ENCODE measurements at places on chromosomes 7 and 10.

DNA sequence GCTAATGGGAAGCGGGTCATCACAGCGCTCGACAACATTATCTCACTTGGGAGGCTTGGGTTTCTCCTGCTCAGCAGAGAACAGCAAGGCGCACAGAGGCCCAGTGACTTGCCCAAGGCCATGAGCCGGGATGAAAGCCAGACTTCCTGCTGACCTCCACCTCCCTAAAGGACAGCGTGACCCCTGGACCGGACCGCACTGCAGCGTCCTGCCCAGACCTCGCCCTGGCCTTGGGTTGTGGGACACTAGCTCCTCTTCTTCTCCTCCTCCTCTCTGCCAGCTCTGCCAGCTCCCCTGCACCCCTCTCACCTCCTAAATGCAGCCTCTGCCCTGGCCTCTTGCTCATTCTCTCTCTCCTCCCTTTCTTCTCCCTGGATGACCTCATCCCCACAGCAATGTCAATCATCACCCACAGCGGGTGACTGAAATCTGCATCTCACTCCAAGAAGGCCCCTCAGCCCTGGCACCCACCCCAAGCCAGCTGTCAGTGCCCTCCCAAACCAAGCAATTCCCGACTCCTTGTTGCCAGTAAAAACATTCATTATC lies 19.4 kb downstream of the SPOCK2 start:
- DNase-seq = no peak

GRCh38 chr10:6280291-6280690 lies 77.6 kb downstream of the PFKFB3 start:
- DNase-seq = no peak

DNA sequence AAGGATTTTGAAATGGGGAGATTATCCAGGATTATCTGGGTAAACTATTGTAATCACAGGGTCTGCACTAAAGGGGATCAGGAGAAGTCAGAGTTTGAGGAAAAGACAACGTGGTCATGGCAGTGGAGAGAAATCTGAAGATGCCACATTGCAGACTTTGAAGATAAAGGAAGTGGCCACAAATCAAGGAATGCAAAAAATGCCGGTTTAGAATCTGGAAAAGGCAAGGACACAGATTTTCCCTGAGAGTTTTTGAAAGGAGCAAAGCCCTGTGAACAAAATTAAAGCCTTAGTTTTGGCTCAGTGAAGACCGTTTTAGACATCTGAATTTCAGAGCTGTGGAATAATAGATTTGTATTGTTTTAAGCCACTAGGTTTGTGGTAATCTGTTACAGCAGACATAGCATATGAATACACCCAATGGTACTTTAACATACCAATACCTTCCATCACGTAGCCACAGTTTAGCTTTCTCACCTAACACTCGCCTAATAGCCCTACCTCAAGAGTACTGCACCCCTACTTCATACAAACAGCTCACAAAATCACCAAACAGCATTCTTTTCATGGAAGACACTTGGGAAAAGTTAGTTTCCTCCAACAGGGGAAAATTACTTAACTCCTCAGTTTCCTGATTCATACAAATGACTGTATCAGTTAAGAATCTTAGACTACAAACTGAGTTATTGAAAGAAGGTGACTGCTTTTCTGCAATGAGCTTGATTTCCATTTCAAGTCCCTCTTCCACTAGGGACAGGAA lies 446.5 kb downstream of the INHBA start:
- DNase-seq = no peak

- no peak for DNase-seq
These were observed at the start of gene NODAL for GRCh38 chr10:70441161-70441894. TSS of gene NODAL (minus strand) at chr10:70441681. CDS start at chr10:70441667, 14 bp downstream.

DNA sequence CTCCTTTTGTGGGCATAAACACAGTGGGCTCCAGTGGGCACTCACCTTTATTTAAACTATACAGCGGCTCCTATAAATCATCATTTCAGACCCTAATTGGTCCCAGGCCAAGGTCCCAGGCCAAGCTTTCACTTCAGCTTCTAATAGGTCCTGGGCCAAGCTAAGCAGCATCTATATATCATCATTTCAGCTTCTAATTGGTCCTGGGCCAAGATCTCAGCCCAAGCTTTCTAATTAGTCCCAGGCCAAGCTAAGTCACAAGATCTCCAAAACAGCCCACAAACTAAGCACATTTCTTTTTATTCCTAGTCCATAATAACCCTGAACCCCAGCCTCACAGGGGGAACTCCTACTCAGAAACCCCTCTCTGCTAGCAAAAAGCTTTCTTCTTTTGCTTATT lies 47.1 kb downstream of the ZNF680 start:
- DNase-seq = no peak

- DNase-seq = no peak
These were observed 92.7 kb downstream of the EEPD1 start for GRCh38 chr7:36245684-36246299.

- no peak for DNase-seq
These were observed 56.0 kb upstream of the CHST15 start for GRCh38 chr10:124149189-124150042.

DNA sequence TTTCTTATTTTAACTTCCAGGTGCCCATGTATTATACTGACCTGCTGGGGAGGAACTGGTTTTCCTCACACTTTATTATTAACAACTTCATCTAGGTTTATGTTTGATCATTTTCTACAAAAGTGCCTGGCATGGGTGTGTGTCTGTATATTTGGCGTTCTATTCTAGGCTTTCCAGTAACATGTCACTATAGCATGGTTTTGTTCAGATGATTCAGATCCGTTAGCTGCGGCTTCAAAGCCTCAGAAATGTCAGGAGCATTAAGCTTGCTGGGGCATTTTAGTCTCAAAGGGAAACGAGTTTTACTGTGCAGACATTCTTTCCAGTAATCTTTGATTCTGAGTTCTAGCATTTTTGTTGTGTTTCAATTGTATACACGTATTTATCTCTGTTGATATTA lies 2.3 kb downstream of the INPP5A start:
- no peak for DNase-seq

DNA sequence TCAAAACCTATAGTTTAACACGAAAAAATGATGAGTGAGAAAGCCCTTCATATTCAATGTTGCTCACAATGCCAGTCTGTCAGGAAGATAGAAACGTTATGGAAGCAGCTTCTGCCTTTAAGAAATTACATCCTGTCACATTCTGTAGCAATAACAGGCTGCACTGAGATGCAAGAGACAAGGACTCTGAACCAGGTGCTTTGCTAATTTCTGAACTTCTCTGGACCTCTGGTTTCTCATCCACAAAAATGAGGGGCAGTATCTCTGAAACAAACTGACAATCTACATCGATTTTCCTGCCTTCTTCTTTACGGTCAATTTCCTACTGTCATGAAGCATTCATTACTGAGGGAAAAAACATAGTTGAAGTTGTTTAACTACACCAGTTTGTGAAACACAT lies 234.0 kb downstream of the SNX13 start:
- no peak for DNase-seq

DNA sequence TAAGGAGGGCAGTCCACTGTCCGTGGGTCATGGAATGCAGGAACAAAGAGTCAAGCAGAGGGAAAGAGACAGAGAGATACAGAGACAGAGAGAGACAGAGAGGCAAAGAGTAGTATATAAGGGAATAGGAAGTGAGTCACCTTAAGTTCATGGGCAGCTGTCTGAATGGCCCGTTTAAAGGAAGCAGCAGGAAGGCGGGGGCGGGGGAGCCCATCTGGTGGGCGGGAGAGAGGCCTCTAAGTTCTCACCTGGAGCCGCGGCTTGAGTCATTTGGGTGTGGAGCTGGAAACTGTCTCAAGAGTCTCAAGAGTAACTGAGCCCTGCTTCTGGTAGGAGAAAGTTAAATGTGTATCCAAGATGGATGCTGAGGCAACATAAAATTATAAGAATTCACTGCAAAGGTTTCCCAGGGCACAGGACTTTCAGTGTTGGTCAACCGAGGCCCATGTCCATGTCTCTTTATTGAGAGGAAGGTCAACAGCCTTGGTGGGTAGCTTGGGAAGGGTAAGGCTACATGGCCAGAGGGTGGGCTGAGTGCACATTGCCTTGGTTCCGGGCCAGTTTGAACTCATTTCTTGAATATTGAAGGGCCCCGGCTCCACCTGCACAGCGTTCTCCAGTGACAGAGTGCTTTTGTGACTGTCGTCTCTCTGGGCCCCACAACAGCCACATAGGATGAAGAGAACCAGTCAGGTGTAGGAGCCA lies 85.5 kb upstream of the CACUL1 start:
- DNase-seq = no peak

GRCh38 chr7:155344270-155344617 lies 46.6 kb downstream of the INSIG1 start:
- DNase-seq = no peak

DNA sequence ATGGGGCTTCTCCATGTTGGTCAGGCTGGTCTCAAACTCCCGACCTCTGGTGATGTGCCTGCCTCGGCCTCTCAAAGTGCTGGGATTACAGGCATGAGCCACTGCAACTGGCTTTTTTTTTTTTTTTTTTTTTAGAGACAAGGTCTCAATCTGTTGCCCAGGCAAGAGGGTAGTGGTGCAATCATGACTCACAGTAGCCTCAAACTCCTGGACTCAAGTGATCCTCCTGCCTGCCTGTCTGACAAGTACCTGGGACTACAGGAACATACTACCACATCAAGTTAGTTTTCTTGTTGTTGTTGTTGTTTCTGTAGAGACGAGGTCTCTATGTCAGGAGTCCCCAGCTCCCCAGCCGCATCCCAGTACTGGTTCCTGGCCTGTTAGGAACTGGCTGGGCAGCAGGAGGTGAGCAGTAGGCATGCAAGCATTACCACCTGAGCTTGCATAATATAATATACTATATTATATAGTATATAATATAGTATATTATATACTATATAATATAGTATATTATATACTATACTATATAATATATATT lies 55.7 kb downstream of the TPK1 start:
- no peak for DNase-seq

DNA sequence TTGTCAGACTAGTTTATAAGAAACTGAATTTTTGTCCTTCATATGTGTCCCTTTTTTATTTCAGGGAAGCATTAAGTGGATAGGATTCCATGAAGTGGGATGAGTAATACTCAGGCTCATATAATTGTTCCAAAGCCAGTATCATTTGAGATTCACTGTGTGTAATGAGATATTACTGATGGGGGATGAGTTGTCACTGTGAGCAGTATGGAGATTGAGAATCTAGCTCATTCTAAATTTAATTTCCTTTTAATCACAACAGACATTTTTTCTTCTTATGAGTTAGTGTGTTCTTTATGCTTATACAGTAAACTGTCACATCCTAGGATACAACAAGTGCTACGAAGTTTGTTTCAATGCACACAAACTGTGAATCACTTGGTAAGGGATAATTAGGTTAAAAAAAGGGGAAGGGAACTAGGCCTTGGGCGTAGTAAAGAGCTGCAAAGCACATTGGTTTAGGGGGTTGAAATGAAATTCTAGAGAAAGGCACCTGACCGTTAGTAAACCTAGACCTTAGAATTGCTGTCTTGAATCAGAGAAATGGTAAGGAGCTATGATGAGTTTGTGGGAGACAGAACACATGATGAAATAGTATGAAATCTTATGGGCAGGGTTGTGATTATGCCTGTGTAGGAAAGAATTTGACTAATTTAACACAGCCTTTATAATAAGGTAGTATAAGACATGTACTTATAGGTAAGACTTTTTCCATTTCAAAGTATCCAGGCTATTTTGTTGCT lies 153.4 kb downstream of the MLLT10 start:
- no peak for DNase-seq

DNA sequence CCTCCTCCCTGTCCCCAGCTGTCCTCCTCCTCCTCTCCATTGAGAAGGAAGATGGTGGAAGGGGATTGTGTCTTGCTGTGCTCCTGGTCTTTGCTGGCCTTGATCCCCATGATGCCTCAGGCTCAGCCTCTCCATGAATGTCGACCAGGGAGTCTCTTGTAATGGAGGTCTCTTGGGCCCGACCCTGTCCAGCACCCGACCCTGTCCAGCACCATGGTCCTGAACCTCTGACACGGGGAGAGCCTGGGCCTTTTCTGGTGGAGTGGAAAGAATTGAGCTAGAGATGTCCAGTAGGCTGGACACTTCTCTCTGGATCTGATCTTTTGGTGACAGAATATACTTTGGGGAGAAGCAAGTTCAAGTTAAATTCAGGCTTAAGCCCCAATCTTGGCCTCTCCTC lies 42.3 kb upstream of the HMX3 start:
- DNase-seq = no peak

GRCh38 chr10:115956225-115957011 lies 316.6 kb downstream of the GFRA1 start:
- DNase-seq = no peak

- DNase-seq = peak; percentile 70
These were observed at the start of gene BMS1 for GRCh38 chr10:42782446-42783180. TSS of gene BMS1 (plus strand) at chr10:42782795. CDS start at chr10:42784395, 1,600 bp downstream.

DNA sequence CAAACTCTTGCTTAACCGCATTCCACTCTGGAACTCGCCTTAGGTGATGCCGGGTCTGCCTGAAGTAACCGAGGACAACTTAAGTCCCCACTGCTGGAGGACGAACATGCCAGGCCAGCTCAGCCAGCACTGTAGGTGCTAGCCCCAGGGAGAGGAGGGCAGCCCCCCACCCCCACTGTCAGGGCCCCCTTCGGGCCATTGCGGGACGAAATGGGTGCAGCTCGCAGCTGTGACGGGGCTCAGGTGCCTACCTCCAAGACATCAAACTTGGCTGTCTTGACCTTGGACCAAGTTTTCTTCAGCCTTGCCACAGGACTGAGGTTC lies 60.4 kb downstream of the CSGALNACT2 start:
- no peak for DNase-seq

DNA sequence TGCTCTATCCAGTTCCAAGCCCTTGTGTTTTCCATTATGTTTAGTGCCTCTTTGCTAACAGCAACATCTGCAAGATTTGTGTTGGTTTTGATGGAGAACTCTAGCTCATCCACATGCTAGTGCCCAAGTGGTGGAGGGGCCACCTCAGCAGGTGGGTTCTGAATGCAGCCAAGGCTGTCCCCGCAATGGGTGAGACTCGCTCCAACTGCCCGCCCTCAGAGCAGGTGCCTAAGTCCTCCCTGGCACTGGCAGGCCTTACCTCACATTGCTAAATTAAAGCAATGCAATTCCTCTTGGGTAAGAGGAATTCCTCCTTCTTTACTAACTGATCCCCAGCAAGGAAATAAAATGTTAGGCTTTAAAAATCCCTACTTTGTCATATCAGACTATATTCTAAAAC lies 146.8 kb downstream of the ADCY1 start:
- no peak for DNase-seq

DNA sequence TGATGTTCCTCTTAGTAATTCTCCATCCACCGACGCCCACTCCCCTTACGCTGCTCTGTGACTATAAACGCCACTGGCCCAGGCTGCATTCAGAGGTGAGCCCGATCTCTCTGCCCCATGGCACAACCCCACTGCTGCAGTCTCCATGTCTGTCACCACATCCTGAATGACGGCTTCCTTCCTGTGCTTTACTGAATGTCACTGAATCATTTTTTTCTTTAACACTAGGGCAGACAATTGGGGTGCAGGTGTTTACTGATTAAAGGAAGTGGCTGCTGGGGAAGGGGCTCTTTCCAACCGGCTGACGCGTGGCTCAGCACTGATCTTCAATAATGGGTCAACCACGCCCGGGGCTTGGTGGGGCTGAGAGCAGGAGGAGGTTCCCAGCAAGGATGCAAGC lies 208.3 kb downstream of the USP6NL start:
- peak; percentile 14 for DNase-seq

DNA sequence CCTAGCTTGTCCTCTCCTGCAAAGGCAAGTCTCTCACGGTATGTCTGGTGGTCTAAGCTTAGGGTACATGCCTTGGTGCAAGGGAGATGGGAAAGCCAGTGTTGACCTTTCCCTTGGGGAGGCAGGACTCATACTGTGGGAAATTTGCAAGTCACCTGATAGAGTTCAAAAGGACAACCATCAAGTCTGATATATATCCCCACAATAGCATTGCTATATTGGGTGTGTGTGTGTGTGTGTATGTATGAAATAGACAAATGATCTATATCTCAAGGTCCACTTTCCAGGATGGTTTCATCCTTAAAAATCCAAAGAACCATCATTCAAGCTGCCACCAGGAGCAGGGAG lies 12.2 kb upstream of the FFAR4 start:
- DNase-seq = no peak

Data from stimulated activated CD8-positive, alpha-beta memory T cell treated with anti-CD3 and anti-CD28 coated beads, Interleukin-7, amount 100 ng/mL, for 1 hour (primary cell).